ENCODE measurements at places on chromosomes 16 and 17. TPM values are rescaled to one million over a fixed set of nuclear protein-coding genes. Genes with fewer than 3 reads are reported as not detected.

The SNF8 gene
- 162 TPM for total RNA-seq

The NPB gene
- total RNA-seq, result 2.0 TPM

The HS3ST3A1 gene
- total RNA-seq, result 7.6 TPM

DNA sequence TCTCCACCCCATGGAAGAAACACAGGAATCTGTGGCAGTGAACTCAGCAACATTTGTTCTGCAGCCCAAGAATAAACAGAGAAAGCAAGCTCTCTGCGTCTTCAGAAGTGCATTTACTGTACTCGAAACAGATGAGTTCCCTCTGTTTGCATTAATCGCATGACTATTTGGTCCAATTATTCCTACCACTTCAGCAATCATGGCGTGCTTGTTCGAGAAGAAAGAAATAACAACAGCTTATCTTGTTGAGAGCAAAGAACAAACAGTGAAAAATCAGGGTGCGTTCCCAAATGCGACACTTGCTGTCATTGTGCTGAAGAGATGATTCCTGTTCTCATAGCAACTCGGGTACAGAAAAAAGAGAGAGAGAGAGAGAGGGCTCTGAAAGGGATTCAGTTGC, 445.3 kb upstream of the MAF start:
- no peak for DNase-seq

DNA sequence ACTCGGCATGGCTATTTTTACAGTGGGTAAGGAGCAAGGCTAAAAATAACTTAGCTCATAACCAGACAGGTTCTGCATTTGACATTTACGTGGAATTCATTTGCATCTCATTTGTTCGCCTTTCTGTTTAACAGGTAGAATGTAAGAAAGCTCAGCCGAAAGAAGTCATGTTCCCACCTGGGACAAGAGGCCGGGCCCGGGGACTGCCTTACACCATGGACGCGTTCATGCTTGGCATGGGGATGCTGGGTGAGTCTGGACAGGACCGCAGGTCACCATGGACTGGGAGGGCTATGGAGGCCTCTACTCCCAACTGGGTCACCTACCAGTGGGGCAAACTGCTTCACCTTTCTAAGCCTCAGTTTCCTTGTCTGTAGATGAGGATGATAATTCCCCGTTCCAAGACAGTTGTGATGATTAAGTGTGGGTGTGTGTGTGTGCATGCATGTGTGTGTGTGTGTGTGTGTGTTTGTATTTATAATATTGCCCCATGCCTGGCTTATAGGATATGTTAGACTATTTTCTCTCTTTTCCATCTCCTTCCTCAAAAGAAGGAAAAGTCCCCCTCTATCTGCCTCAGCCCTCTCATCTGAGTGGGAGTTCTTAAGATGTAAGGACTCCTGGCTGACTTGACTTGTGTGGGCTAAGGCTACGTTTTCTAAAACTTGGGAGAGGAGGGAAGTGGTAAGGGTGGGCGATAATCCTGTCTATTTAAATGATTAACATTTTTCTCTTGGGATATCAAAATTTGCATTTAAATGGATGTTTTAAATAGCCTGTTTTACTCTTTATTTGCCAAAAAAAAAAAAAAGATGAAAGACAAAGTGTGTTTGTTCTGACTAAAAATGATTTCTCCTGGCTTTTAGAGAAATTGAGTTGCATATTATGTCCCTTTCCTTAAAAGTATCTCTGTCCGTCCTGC, 129.0 kb downstream of the CCDC182 start:
- DNase-seq, result no peak
